Ascending aorta (tissue), 2 donors: ENCODE measurements at places on chromosomes 2 and 18. TPM values are rescaled to one million over a fixed set of nuclear protein-coding genes. Genes with fewer than 3 reads are reported as not detected.
A peak's percentile ranks its signal among the peaks of the same experiment; 100 is the strongest.

Gene TUBB6
- 800 TPM for total RNA-seq

Gene ANKRD29
- 118 TPM for total RNA-seq

Gene KCNJ13
- not detected for total RNA-seq

Gene PPP4R3B
- 18.2 TPM for total RNA-seq

Gene GPR155
- 1.8 TPM for total RNA-seq

Gene CD8B2
- not detected for total RNA-seq

Gene FEV
- not detected for total RNA-seq

Gene LHCGR
- total RNA-seq: not detected

Gene RRM2
- total RNA-seq: not detected

- no peak overlapping the region for H3K4me3 ChIP-seq
- H3K4me1 ChIP-seq: peaks cover 35% of the 10 kb centered on the region
- H3K36me3 ChIP-seq: no peaks in the 10 kb centered on the region
- DNase-seq: peak; percentile 93
Measured at GRCh38 chr2:229445019-229445418, 173.9 kb upstream of the PID1 start.

DNA sequence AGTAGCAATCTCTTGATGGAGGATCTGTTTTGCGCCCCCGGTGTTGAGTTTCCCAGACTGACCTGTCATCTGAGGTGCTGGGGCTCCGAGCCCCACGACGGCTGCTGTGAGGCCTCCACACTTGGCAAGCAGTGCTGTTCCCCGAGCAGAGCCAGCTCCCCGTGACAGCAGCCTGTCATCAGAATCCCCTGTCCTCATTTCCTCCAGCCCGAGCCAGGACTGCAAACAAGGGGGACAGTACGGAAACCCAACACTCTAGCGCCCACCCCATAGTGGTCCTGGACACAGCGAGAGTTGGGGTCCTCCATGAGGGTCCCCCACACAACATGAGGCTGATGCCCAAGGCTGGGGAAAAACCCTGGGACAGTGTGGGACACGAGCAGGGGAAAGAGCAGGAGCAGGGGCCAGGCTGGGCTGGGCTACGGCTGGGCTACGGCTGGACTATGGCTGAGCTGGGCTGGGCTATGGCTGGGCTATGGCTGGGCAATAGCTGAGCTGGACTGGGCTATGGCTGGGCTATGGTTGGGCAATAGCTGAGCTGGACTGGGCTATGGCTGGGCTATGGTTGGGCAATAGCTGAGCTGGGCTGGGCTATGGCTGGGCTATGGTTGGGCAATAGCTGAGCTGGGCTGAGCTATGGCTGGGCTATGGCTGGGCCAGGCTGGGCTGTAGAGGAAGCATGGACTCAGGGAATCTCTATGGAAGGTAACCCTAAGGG, 1.5 kb upstream of the KLHL30 start:
- H3K4me3 ChIP-seq: no peak overlapping the region
- no peak for DNase-seq
- H3K27me3 ChIP-seq: no peaks in the 10 kb centered on the region
- no peak overlapping the region for H3K27ac ChIP-seq
- peaks cover 11% of the 10 kb centered on the region for H3K4me1 ChIP-seq

GRCh38 chr18:60976976-60977375, 356.3 kb upstream of the CDH20 start:
- peaks cover 23% of the 10 kb centered on the region for H3K4me1 ChIP-seq
- H3K27me3 ChIP-seq: no peaks in the 10 kb centered on the region
- no peak for DNase-seq
- no peak overlapping the region for H3K4me3 ChIP-seq
- no peaks in the 10 kb centered on the region for H3K36me3 ChIP-seq

DNA sequence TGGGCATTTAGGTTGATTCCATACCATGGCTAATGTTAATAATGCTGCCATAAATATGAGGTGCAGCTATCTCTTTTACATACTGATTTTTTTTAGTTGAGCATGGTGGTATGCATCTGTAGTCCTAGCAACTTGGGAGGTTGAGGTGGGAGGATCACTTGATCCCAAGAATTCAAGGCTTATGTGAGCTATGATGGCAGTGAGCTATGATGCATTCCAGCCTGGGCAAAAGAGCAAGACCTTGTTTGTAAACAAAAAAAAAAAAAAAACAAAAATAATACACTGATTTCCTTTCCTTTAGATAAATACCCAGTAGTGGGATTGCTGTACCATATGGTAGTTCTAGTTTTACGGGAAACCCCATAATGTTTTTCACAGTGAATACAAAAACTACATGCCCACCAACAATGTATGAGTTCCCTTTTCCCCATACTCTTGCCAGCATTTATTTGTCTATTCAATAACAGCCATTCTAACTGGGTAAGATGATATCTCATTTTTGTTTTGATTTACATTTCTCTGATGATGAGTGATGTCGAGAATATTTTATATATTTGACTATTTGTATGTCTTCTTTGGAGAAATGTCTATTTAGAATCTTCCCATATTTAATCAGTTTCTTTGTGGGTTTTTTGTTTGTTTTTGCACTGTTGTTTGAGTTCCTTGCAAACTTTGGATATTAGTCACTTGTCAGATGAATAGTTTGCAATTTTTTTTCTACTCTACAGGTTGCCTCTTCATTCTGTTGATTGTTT, 281.0 kb upstream of the KYNU start:
- H3K36me3 ChIP-seq: no peaks in the 10 kb centered on the region
- H3K27ac ChIP-seq: no peak overlapping the region
- no peaks in the 10 kb centered on the region for H3K27me3 ChIP-seq

DNA sequence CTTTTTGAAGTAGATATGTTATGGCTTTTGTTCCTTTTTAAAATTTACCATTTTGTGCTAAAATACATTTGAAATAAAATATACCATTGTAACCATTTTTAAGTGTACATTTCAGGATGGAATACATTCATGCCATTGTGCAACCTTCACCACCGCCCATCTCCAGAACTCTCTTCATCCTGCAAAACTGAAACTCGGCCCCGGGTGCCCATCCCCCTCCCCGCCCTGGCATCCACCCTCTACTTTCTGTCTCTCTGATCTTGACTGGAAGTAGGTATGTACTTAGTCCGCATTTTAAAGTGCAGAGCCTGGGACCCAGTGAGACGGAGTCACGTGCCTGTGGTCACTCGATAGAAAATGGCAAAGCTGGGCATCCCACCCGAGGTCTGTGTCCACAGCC, 45.6 kb downstream of the DIPK1C start:
- no peak overlapping the region for H3K27ac ChIP-seq
- H3K4me3 ChIP-seq: no peak overlapping the region
- H3K36me3 ChIP-seq: no peaks in the 10 kb centered on the region
- no peaks in the 10 kb centered on the region for H3K4me1 ChIP-seq

GRCh38 chr18:43022874-43023273, 92.6 kb downstream of the RIT2 start:
- no peaks in the 10 kb centered on the region for H3K4me1 ChIP-seq
- H3K36me3 ChIP-seq: no peaks in the 10 kb centered on the region
- no peaks in the 10 kb centered on the region for H3K27me3 ChIP-seq
- no peak for DNase-seq

DNA sequence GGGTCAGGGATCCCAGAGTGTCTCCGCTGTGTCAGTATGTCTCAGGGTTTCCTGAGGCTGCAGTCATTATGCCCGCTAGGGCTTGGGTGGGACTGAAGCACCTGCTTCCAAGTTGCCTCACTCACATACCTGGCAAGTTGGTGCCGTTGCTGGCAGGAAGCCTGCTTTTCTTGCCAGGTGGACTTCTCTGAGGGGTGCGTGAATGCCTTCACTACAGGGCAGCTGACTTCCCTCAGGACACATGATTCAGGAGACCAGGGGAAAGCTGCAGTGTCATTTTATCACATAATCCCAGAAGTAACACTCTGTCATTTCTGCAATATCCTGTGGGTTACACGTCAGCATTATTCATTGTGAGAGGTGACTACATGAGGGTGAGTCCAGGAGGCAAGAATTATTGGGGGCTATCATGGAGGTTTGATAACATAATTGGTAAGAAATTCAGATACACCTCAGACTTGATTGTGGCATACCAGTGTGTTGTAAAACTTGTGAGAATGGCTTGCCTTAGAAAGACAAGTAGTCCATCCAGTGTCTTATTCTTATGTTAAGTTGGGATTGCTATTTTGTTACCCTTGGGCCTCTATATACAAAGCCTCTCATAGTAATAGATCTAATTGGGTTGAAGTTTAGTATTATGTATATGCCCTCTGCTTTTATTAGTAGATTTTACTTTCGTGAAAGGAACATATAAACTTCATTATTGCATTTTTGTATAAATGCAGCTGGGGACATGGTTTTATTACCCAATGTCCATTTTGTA, 44.1 kb downstream of the NEDD4L start:
- H3K4me1 ChIP-seq: no peaks in the 10 kb centered on the region
- no peak for DNase-seq
- H3K4me3 ChIP-seq: no peak overlapping the region
- no peak overlapping the region for H3K27ac ChIP-seq
- H3K27me3 ChIP-seq: no peaks in the 10 kb centered on the region

DNA sequence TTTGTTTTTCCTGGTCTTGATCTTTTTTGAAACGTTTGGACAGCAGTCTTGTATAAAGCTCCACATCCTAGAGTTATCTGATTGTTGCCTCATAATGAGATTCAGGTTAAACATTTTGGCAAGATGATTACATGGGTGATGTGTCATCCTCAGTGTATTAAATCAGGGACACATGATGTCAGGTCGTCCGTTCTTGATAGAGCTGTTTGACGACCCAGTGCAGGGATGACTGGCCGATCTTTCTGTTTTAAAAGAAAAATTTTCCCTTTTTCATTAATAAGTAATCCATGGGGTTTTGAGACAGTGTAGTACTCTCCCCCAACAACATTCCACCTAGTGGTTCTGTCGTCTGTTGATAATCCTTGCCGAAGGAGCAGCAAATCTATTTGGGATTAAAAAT, 44.5 kb upstream of the SERPINB2 start:
- no peaks in the 10 kb centered on the region for H3K27me3 ChIP-seq
- no peak for DNase-seq
- no peak overlapping the region for H3K27ac ChIP-seq
- no peaks in the 10 kb centered on the region for H3K4me1 ChIP-seq

DNA sequence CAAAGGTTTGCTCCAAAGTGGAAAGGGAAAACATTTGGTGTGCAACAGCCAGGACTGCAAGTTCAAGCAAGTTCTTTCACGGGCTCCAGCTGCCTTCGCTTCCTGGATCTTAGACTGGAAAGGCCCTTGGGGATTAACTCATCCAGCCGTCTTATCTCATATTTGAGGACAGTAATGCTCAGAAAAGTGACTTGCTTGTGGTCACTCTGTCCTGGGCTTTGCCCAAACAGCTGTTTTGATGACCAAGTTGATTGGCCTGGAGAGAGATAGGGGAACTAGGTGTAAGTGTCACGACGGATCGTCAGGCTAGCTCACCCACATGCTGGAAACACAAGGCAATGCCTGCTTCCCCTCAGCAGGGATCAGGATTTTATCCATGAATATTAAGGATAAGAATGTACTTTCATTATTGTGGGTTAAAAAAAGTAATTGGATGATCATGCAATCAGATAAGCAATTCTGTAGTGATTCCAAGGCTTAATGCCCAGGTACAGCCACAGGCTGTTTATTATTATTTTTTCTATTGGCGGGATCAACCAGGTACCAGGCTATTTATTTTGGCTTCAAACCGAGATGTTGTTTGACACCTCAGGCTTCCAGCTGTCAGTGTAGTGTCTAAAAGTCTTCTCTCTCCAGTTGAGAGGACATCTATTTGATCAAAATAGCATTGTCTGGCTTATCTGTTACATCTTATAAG, 162.5 kb upstream of the EPAS1 start:
- no peaks in the 10 kb centered on the region for H3K27me3 ChIP-seq
- no peaks in the 10 kb centered on the region for H3K36me3 ChIP-seq
- no peak overlapping the region for H3K4me3 ChIP-seq
- H3K4me1 ChIP-seq: peaks cover 9% of the 10 kb centered on the region
